ENCODE measurements at places on chromosomes 7 and 10.

DNA sequence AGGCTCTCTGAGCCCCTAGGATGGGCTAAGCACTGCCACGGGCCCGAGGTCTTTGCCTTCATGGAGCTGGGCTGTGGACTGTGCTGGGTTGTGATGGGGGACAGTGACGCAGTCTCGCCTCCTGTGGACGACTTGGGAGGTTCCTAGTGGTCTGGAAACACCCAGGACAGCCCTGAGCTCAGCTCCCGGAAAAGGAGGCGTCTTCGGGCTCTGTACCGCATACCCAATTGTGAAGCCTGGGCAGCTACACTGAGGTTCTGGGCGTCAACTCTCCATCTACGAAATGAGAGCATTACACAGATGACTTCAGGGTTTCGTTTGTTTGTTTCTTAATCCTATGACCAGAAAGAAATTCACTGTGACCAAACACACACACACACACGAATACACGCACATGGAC is 79.6 kb upstream of the KAT6B start:
- no peak for DNase-seq

DNA sequence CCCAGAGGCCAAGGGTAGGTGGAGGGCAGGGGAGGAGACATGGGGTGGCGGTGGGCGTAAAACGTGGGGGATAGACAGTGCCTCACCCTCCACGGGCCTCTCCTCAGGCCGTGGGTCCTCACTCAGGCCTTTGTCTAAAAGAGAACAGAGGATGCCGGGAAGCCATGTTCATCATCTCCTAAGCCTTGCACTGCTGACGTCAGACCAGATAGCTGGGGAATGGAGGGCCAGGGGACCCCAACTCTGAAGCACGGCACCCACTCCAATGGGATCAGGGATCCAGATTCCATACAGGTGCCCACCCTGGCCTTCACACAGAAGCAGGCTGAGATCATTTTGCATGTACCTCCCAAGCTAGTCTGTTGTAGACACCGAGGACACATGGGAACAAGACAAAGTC is 83.4 kb upstream of the TMEM248 start:
- no peak for DNase-seq

GRCh38 chr10:109956454-109957091 is 33.3 kb upstream of the XPNPEP1 start:
- no peak for DNase-seq

DNA sequence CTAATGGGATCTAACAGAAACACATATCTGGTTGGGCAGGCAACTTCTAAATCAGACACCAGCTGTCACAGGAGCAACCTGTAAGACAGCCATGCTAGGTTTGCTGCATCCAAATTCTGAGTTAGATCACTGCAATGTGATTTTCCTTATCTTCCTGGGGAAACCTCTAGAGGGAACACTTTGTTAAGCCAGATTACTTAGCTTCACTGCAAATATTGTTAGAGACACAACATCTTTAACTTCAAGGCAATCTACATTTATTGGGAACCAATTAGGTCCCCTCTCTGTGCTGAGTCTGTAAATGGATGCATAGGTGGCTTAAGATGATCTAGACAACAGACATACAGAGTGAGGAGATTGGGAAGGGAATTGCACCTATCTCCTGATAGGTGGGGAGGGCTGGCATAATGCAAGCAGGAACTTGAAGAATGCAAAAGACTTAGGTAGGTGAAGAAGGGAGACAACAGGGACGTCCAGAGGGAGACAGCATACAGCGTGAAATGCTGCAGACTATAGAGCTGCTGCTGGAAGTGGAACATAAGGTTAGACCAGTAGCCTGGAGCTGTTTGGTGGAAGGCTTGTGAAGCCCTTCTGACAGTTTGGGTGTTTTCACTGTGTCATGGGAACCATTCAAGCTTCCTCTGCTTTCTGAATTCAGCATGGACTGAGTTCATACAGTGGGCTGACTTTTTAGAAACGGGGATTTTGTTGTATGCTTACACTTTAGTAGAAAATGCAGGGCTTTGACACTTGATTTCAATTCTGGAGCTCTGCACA is 109.8 kb upstream of the ELMO1 start:
- DNase-seq, result no peak

- peak; percentile 96 for DNase-seq
Measured at GRCh38 chr10:14478604-14479003, 147.9 kb upstream of the FRMD4A start.

DNA sequence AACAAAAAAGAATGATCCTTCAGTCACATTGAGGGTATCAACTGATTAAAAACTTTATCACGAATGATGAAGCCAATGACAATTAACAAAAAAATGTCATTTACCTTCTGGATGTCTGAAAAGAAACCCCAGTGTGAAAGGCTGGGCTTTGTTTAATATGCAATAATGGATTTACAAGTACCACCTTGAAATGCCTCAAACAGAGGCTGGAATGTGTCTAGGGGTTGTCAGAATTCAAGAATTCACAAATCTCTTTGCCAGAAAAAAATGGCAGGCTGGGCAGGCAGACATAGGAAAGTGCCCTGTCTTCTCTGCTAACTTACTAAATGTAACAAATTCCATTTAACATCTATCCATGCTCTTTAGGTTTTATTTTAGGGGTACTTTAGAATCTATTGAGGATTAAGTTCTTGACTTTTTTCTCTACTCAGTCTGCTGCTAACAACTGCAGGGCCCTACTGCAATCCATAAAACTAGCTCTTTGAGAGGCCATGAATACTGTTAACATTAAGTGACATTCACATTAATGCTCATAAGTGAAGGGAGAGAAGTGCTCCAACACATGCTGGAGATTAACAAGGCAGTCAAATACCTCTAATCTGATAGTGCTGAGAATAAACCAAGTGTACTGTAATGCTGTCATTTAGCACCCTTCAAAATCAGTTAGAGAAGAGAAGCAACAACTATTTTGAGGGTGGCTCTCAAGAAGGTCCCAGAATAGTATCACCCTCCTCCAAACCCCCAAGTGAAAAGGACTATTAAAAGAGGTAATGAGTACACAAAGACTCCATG is 43.1 kb upstream of the KCNIP2 start:
- DNase-seq, result no peak

GRCh38 chr7:147249956-147250355 is 1133.4 kb downstream of the CNTNAP2 start:
- no peak for DNase-seq

DNA sequence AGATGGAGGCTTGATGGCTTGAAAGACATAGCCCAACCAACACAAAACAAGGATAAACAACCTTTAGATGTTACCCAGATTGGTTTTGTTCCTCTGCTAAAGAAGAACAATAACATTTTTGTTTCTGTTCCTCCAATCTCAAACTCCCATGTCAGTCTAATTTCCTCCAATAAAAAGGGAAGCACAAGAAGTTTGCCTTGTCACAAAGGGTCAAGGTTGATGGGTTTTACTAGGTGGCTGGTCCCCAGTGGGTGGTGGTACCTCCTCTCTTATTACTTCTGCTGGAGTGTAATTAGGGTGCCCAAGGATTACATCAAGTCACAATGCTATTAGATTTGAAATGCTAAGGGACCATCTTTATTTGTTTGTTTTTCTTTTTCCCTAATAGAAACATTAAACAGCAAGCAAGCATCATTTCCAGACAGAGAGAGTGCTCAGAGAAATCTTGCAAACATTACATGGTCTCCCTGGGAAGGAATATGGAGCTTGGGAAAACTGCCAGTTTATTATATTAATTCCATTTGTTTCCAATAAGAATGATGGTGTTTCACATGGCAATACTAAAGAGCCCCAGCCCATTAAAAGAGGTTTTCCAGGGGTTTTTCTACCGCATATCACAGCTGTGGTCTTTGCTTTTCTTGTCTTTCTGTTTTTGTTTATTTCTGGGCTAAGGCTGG is 78.3 kb upstream of the AOAH start:
- no peak for DNase-seq

DNA sequence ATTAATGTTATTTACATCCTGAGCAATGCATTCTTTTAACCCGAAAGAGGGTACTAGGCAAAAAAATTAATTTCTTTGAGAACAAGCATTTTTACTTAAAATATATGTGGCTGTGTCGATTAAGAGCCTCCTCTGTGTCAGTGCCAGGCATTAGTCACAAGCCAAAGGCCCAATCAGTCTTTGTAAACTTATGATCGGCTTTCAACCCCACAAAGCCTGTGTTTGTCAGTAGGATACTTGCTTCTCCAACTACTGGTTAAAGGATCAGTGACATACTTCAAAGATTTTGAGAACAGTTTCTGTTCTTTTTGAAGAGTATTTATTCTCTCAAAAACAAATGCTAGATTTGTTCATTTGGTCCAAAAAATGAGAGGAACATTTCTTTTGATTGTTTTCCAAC is 159.3 kb downstream of the NRCAM start:
- no peak for DNase-seq

DNA sequence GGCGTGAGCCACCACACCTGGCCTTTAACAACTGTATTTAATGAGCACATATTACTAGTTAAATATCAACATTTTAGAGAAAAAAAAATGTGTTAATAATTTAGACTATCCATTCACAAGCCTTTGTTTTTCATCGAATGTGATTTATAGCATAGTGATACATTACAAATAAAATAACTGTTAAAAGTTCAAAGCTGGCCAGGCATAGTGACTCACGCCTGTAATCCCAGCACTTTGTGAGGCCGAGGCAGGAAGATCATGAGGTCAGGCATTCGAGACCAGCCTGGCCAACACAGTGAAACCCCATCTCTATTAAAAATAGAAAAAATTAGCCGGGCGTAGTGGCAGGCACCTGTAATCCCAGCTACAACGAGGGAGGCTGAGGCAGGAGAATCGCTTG is 72.7 kb downstream of the HACD1 start:
- no peak for DNase-seq

DNA sequence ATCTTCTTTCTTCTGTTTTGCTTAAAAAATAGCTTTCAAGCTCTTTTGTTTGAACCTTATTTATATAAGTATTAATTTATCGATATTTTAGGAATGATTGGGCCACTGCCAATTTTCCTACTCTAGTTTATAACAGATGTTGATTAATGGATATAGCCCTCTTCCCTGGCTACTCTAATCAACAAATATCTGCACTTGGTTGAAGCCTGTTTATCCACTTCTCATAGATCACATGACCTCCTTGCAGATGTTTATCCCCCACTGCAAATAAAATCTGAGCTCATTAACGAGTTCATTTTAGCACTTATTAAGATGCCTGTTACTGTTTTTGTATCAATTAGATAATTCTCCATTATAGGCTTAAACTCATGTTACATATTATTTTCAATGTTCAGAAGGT is 715.3 kb downstream of the CNTNAP2 start:
- no peak for DNase-seq

- DNase-seq, result no peak
Measured at GRCh38 chr10:80051993-80052392, 26.5 kb upstream of the TMEM254 start.

- no peak for DNase-seq
Measured at GRCh38 chr10:20274571-20274970, 458.3 kb downstream of the PLXDC2 start.

DNA sequence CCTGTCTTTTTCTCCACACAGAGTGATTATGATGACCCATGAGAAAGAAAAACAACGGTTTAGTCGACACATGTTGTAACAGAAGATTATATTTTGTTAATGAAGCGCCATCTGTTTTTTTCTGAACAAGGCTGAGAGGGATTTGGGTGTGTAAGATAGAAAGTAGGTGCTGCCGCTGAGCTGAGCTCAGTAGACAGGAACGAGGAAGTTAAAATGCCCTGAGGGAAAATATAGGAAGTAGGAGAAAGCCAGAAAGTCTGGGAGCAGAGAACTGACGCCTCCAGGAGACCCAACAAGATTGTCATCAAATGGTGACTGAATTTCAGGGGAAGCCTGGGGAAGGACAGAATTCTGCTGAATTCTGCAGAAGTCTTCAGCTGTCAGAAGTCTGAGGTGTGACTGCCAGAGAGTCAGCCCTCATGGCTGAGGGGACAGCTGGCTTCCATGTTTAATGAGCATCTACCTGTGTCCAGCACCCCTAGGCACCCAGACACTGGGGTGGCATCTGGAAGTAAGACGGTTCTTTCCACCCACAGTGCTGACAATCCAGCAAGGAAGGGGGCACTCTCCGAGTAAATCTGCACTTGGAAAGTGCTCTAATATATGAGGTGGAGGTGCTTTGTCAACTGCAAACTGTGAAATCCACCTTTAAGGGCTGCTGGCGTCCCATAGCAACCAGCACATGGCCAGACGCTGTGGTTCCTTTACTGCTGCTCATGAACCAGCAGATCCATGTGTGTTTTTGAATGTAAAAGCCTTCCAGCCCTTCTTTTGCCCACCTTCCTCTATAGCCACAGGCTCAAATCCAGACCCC is 12.5 kb upstream of the TSPAN15 start:
- peak; percentile 34 for DNase-seq

DNA sequence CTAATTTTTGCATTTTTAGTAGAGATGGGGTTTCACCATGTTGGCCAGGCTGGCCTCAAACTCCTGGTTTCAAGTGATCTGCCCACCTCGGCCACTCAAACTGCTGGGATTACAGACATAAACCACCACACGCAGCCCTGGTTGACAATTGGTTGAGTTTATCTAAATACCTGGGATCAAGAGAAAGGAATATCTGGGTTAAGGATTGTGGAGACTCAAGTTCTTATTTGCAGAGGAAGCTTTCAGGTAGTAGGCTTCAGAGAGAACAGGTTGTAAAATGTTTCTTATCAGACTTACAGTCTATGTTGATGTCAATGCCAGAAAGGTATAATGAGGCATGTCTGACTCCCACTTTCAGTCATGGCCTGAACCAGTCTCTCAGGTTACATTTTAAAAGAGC is 5.9 kb upstream of the TMEM254 start:
- DNase-seq, result no peak

DNA sequence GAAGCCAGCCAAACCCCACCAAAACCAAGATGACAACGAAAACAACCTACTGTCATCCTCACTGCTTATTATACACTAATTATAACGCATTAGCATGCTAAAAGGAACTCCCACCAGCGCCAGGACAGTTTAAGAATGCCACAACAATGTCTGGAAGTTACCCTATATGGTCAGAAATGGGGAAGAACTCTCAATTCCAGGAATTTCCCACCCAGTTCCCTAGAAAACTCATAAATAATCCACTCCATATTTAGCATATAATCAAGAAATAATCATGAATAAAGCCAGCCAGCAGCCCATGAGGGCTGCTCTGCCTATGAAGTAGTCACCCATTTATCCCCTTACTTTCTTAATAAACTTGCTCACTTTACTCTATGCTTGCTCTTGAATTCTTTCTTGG is 20.8 kb downstream of the MICU1 start:
- DNase-seq, result no peak

DNA sequence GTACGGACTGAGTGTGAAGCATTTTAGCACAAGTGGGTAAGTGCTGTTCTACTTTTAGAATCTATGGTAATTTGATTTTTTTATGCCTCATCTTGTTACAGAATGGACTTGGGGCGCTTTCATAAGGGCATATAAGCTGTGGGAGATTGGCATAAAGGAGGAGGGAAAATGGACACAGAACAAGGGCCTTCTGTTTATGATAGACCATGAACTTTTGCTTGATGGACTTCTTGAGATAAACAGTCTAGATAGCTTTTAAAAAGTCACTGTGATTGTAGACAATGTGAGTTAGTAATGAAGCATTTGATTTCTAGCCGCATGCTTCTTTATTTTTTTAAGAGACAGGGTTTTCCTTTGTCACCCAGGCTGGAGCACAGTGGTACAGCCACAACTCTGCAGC is 2.0 kb downstream of the ZSCAN21 start:
- DNase-seq, result no peak
